ENCODE measurements at places on chromosomes 12 and 14. TPM values are rescaled to one million over a fixed set of nuclear protein-coding genes. Genes with fewer than 3 reads are reported as not detected.
A peak's percentile ranks its signal among the peaks of the same experiment; 100 is the strongest.

GALC gene
- 41.9 TPM for total RNA-seq

PRDM4 gene
- total RNA-seq = 21.0 TPM

TMEM121 gene
- total RNA-seq = 6.8 TPM

DNA sequence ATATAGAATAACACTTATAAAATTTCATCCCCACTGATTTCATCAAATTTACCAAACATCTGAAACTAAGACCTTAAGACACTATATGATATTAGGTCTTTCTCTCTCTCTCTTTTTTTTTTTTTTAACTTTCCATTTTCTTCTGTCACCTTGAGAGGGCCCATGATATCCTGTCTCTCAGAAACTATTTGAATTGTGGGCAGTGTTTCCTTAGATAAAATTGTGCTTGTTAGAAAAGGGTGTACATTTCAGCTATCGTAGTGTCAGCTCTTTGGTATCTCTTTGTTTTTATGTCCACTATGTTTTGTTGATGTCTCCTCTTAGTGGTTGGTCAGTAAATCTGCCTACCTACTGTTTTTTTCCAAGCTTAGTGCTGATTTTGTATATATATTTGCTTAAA lies 23.8 kb downstream of the DNM1L start:
- DNase-seq = no peak

- no peak for DNase-seq
These were observed 1701.5 kb upstream of the FLRT2 start for GRCh38 chr14:83828406-83828805.

GRCh38 chr12:76307083-76307482 lies 41.1 kb downstream of the BBS10 start:
- DNase-seq = no peak

DNA sequence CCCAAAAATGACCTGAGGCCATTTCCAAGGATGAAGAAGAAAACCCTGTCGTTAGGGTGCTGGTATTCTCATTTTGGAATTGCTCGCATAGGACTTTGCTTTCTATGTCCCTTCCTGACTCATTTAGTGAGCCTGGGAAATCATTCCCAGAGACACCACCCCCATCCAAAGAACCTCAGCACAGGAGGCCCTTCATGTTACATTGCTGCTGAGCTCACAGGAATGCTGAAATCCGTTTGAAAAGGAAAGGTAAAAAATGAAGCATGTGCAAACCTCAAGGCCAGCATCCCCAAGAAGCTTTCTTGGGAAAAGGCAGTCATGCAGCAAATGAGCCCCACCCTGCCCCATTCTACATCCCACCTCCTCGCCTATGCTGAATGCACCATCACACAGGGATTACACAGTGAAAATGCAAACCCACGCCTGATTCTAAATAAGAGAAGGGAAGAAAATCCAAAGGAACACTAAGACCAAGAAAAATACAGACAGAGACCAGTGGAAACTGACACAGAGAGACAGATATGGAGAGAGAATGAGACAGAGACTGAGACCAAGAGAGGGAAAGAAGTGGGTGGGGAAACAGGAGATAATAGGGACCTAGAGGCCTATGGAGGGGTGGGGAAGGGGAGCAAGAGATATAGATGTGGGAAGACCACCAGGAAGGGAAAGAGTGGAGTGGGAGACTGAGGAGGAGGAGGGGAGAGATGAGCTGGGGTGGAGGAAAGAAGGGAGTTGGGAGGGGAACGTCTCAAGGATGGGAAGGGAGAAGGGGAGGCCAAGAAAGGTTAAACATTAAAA lies 33.5 kb downstream of the NIN start:
- no peak for DNase-seq

DNA sequence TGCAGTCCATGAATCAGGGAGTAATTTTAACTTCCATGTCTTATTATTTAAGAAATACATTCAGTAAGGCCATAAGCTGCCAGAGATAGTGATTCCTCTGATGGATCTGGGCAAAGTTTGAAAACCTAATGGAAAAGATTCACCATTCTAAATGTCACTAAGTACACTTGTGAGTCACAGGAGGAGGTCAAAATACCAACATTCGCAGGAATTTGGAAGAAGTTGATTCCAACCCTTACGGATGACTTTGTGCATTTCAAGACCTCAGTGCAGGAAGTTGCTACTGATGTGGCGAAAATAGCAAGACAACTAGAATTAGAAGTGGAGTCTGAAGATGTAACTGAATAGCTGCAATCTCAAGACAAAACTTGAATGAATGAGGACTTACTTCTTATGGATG lies 69.8 kb downstream of the OSBPL8 start:
- DNase-seq = peak; percentile 4

All from cardiac muscle cell (in vitro differentiated cells and primary cell).